ENCODE measurements at places on chromosomes 1 and 21.

- DNase-seq: no peak
These were observed 6.8 kb downstream of the AKIRIN1 start for GRCh38 chr1:38997901-38998190.

DNA sequence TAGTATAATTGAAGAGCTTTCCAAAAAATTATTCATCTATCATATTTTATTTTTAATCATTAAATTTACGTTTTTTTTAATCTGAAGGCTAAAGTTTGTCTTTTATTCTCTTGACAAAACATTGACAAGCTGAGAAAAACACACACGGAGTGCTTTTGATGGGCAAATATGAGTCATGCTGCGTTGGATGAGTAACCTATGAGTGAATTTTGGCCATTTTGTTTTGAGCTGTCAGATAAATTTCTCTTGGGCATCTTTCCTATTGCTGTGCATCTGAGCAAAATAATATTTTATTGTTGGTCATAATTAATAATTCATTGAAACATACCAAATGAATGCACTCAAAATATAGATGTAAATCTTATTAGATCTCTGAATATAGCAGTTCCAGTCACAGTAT lies 1144.1 kb upstream of the ADGRL2 start:
- DNase-seq: no peak

DNA sequence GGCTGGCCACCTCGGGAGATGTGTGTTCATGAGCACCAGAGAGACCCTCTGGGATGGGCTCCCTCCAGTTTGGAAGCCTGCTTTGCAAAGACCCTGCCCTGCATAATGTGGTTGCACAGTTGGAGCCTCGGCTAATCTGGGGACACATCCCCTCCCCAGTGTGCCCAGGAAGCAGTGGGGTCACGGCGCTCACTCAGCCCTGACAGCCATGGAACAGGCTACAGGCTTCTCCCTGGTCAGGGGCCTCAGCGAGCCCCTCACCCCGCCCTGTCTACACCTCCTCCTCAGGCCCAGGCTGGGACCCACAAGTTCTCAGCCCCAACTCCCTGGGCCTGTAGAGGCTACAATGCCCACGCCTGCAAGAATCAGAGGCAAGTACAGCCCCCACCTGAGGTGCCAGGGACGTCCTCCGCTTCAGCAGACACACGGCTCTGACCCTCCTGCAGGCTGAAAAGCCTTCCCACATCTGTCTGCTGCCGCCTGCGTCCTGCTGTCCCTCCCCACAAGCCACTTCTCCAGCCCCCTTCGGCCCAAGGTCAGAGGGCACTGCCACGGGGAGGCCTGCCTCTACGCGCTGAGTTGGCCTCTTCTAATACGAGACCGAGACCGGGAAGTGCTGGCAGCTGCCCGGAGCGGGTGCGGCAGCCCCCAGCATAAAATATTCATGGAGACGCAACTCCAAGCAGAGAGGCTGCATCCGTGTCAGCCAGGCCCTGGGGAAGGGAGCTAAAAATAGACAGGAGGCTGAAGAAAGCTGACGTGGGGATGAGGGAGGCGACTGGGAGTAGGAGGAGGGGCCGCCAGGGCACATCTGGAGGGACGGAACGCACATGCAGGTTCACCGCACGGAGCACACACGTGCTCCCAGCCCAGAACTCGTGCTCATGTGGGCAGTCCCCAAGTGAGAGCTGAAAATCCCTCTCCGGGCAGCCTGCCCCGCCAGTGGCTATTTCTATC lies 15.2 kb upstream of the GPR153 start:
- peak; percentile 87 for DNase-seq

DNA sequence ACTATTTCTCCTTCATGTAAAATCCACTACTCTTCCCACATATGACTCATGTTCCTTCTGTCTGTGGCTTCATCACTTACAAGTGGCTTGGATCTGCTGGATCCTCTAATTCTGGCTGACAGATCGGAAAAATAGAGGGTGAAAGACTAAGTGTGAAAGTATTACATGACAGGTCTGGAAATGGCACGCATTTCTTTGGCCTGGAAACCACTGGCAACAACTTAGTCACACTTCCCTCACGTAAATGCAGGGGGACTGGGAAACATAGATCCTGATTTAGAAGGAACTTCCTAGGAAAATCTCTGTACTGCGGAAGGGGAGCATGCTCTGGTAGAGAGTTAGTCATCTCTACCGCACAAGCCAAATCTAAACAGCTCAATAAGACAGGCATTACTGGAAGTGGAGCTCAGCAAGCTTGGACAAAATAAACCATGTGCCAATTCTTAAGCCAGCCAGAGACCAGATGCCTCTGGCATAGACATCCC lies 305.4 kb upstream of the PTBP2 start:
- peak; percentile 98 for DNase-seq

- DNase-seq: no peak
These were observed 77.0 kb downstream of the ATF6 start for GRCh38 chr1:161843156-161843555.

DNA sequence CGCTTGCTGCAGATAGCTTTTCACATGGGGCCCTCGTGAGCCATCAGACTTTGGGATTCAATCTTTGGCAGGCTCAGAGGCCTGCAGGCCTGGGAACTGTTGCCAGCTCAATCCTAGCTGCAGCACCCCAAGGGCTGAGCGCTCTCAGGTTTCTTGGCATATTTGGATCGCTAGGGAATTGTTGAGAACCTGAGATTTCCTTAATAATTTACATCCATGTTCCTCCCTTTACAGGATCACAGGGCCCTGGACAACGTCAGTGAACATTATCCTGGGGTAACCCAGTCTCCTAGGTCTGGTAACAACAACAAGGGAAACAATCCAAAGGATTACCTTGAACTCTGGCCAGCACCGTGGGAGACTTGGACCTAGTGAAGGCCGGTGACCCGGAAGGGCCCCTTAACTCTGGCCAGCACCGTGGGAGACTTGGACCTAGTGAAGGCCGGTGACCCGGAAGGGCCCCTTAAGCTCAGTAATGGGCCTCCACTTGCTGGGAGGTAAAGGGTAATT lies 49.3 kb upstream of the NEK2 start:
- DNase-seq: no peak

DNA sequence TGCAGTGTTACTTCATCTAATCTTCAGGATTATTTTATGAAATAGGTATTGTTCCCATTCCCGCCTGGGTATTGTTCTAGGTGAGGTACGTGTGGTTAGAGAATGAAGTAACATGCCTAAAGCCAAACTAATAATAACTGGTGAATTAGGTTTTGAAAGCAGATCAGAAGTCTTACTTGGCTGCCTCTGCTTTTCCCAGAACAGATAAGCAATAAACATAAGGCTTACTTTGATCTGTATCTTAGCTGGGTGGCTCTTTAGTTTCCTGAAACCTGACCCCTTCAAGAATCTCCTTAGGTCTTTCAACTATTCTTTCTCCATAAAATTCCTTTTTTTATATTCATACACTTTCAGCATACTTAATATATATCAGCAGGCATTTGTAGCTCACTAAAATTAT lies 65.3 kb downstream of the VAV3 start:
- no peak for DNase-seq

DNA sequence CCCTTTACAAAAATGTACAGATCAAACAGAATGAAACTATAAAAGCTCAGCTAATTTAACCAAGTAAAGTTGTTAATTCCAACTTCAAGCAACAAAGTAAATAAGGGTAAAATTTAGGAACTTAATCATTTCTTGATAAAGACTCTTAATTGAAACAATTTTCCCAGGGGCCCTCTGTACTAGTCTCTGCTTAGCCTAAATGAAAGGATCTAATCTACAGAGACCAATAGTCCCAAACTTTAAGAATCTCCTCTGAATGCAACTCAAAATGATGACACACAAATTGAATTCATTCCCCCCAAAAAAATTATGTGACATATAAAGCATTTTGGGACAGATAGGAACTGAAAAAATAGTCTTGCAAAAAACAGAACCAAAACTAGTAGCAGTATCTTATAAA lies 16.6 kb downstream of the EYA3 start:
- no peak for DNase-seq

- DNase-seq: no peak
These were observed 74.9 kb downstream of the RRAGC start for GRCh38 chr1:38784452-38785284.

- DNase-seq: no peak
These were observed 31.3 kb upstream of the RUNX3 start for GRCh38 chr1:24961334-24961733.

DNA sequence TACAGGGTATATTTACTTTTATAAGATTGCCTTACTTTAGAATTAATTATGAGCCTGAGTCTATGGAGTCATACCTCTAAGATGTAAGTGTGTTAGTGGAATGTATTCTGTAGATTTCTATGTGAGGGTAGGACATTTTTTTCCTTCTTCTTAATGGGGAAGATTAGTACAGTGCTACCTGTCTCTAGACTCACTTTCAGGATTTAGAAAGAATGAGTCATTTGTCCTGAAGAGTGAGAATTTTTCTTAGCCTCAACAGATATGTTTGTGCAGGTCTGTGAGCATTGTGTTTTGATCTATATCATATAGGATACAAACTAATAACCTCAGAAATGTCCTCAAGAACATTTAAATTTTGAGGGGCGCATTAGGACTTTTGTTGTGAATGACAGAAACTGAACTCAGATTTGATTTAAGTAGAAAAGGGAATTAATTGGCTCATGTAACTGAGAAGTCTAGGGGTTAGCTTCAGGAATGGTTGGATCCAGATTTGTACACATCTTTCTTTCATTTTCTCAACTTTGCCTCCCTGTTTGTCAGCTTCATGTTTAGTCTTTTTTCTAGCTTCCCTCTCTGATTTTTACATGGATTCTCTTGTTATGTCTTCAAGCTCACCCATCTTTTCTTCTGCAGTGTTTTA lies 45.3 kb downstream of the TTC3 start:
- no peak for DNase-seq

- DNase-seq: no peak
These were observed 156.5 kb downstream of the SLC45A1 start for GRCh38 chr1:8474369-8474768.

GRCh38 chr1:28642056-28642846 lies 616 bp downstream of the TAF12 start:
- no peak for DNase-seq

- no peak for DNase-seq
These were observed 79.9 kb upstream of the CHRM3 start for GRCh38 chr1:239306426-239306825.

- no peak for DNase-seq
These were observed 19.7 kb downstream of the BTG2 start for GRCh38 chr1:203325026-203325417.

- DNase-seq: no peak
These were observed 501 bp upstream of the DNAJC6 start for GRCh38 chr1:65308781-65309303.

DNA sequence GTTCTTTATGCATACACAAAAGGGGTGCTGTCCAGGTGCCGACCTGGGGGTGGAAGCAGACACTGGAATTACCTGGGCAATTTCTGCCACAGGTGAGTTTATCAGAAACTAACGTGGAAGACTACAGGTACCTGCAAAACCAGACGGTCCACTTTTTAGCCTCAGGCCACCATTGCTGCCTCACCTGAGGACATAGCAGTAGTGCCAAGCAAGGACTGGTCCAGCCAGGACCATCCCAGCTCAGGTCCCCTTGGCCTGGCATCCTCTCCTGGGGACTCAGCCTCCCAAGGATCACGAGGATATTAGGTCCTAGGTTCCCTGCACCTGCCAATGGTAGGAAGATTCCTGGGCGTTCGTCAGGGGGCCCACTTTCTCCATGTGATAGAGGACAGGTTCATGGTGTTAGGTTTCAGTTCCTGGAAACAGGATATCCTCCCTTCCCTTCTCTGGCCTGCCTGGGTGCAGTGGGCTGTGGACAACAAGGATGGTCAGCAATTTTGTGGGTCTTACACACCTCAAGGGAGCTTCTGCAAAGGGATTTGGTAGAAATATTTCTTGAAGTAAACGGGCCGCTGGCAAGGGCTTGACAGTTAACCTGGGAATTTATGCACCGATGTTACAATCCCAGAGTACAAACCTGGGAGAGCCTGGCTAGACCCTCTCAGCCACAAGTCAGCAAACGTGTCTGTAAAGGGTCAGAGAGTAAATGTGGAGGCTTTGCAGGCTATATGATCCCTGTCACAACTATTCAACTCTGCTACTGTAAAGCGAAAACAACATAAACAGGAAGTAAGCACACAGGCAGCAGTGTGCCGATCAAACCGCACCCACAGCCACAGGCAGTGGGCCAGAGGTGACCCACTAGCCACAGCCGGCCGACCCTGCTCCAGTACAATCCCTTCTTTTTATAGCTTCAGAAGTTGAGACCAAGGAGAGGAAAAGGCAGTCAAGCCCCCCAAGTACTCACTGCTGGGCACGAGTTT lies 71.4 kb upstream of the RAB4A start:
- DNase-seq: no peak

DNA sequence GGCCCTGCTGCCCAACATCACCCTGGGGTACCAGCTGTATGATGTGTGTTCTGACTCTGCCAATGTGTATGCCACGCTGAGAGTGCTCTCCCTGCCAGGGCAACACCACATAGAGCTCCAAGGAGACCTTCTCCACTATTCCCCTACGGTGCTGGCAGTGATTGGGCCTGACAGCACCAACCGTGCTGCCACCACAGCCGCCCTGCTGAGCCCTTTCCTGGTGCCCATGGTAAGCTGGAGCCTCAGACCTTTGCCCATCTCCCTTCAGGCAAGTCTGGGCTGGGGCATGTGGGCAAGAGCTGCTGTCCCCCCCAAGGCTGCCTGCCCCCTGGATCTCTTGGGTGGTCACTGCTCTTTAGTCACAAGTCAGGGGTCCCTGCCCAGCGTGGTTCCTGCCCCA lies 8.8 kb upstream of the ZBTB48 start:
- DNase-seq: no peak

DNA sequence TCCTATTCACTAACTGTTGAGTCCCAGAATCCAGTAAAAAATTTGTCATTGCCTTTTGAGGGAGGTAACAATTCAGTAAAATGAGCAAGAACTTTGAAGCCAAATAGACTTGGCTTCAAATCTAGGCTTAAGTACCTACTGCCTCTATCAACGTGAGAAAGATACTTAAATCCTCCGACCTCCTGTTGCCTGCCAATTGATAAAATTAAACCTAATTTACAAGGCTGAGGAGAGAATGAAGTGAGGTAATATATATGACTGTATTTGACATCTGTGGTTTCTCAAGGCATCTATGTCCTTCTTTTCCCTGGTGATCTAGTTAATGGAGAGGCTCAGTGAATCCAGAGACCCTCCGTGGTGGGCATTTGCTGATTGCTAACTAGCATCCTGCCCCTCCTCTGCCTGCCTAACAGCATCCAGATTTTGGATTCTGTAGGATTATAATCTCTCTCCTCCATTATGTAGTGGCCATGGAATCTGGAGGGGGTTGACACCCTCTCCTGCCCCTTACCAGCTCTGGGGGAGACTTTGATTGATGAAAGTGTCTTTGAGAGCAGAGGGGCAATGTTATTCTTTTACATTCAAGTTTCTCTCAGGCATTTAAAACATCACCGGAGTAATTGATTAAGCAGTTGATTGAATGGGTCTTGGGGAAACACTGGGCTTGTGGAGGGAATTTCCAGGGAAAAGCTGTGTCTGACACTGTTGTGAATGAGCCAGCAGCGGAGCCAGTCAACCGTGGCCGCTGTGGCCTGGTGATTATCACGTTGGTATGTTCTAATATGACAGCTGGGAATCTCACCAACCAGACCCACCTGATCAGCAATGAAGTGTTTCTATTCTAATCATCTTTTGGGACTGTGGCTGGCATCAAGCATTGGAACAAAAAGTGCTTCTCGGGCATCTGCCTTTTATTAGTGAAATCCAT lies 140.7 kb upstream of the FAM78B start:
- no peak for DNase-seq
